ENCODE measurements at places on chromosomes 7 and 10.

DNA sequence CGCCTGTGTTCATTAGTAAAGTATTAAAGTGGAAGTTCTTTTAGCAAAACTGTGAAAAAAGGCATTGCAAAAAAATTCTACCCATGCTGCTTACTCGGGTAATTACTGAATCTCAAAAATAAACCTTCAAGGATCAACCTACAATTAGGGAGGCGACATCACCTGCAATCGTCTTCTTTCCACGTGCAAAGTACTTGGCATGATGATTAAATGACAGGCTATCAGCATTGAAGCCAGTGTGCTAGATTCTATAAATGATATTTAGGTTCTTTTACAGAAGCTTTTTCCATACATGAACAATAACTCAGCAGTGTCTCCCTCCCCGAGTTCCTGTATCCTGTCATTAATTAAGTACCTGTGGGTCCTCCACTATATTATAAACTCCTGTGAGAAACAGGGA is 105.8 kb downstream of the SFMBT2 start:
- DNase-seq: no peak

GRCh38 chr7:26543340-26543739 is 251.7 kb downstream of the SNX10 start:
- no peak for DNase-seq

DNA sequence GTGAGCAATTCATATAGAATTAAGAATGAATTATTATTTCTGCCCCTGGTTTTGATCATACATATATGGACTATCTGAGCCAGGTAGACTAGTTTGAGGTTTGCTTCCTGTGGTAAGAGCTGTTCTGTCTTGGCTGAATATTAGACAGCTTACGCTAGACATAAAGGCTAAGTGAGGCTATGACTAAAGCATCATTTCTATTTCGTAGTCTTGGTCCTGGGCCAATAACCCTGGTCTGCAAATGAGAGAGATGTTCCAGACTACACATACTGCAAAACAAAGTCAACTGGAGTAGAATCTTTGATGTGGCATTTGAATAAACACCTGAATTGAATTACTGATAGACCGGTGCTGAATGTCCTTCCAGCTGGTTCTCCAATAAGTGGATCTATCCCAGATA is 40.8 kb upstream of the CACNB2 start:
- DNase-seq: no peak

GRCh38 chr10:79409726-79410085 is 35.7 kb downstream of the ZCCHC24 start:
- DNase-seq: no peak

GRCh38 chr10:86693721-86694369 is 25.5 kb downstream of the LDB3 start:
- peak; percentile 45 for DNase-seq

DNA sequence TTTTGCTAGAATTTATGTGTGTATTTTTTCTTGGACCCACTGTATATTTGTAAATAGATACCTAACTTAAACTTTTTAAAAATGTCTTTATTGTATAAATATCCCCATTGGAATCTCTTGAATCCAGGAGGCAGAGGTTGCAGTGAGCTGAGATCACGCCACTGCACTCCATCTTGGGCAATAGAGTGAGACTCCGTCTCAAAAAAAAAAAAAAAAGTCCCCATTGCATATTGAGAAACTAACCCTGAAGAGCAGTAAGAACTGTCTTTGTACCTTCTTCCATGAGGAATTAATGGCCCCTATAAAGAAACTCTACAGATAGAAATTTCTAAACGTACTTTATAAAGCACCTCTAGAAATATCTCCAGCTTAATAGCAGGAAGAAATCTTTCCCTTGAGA is 504.0 kb downstream of the SORCS1 start:
- DNase-seq: no peak

- no peak for DNase-seq
These were observed 62.0 kb downstream of the BBS9 start for GRCh38 chr7:33191340-33191739.

DNA sequence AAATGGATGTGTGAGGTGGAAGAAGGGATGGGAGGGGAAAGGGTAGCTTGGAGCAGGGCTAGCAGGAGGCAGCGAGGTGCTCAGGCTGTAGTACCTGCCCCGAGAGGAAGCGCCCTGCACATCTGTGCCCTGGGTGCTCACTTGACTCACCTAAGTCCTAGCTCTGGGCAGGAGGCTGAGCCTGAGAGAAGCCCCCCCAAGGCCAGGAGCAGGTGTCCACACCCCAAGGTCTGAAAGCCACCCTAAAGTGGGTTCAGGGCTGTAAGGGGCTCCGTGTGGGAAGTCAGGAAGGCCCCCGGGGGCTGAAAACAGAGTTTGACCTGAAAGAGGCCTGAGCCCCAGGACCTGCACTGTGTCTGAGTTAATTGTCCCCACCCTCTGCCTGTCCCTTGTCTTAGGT is 95.8 kb upstream of the PODXL start:
- DNase-seq: no peak

- no peak for DNase-seq
These were observed 282.4 kb downstream of the EXOC4 start for GRCh38 chr7:133535308-133535707.

- DNase-seq: no peak
These were observed 67.0 kb downstream of the GSDME start for GRCh38 chr7:24690251-24690650.

DNA sequence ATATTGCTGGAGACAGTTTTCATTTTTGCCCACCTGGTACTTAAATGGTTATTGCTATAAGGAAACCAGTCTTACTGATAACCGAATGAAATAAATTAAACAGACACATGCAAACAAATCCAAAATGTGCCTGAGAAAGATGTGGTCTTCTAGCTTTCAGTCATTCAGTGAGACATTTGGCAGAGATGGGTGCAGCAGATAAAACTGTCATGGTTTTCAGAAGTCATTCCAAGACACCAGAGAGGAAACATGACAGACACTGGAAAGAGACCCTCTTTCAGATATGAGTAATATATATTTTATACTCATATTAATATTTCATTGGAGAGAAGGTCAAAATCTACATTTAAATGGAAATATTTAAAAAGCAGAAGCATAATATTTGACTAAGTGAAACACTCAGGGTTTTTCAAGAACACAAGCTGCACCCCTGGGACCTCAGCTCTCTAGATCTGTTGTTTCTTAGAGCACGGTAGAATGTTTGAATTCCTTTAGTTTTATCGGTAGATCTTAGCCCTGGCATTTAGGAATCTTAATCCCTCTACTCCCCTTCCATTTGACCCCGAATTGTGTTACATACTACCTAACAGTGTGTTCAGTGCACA is 246.1 kb downstream of the AUTS2 start:
- DNase-seq: no peak

GRCh38 chr10:26977635-26978034 is 116.9 kb upstream of the ABI1 start:
- DNase-seq: no peak
